ENCODE measurements at places on chromosomes 6 and 20.

- no peak for DNase-seq
Measured at GRCh38 chr6:112416866-112417265, 69.7 kb downstream of the RFPL4B start.

DNA sequence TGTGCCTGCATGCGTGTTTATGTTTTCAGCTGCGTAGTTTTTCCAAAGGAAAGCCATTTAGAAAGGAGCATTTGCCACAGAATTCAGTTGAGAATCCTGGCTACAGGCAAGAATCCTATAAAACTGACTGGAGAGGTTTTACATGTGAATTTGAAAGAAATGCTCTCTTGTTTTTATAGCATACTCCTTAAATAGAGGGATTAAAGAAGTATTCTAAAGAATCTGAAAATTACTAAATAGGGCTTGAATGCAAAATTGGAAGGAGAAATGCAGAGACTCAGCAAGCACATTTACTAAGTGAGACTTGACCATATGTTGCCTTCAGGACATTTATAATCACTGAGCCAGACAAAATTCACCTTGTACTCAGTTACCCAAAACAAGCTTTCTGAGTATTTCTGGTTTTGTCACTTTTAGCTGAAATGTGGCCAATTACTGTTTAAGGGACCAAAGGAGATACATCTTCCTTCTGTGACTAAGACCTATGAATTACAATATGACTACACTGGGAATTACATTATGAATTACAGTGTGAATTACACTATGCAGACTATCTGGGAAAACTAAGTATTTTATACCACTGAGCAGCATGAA lies 107.4 kb upstream of the ASCC3 start:
- no peak for DNase-seq

- DNase-seq: no peak
Measured at GRCh38 chr6:34358389-34358905, 34.0 kb downstream of the NUDT3 start.

- DNase-seq: no peak
Measured at GRCh38 chr20:22620342-22620741, 36.0 kb upstream of the FOXA2 start.

All from activated CD4-positive, alpha-beta T cell treated with anti-CD3 and anti-CD28 coated beads for 1 hour (primary cell).